Caco-2 (cell line): ENCODE measurements at places on chromosomes 12 and 14.
A peak's percentile ranks its signal among the peaks of the same experiment; 100 is the strongest.

DNA sequence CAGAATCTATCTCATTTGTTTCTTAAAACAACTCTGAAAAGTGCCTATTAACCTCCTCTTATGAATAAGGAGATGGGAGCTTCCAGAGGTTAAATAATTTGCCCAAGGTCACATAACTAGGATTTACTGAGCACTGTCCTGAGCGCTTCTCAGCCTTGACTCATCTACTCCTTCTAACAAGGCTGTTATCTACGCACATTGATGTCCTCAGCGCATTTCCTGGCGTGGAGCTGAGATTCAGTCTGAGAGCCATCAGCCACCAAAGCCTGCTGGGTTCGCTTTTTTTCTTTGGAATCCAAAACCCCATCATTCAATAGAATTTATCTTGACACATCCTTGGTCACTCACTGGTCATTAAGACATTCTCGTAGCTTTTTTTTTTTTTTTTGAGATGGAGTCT lies 29.3 kb downstream of the AK7 start:
- no peak for DNase-seq

GRCh38 chr12:75939016-75939642 lies 92.4 kb downstream of the PHLDA1 start:
- DNase-seq, result no peak

GRCh38 chr14:72607386-72608130 lies 286.3 kb downstream of the DPF3 start:
- DNase-seq, result no peak

GRCh38 chr12:1594006-1594260 lies 448 bp downstream of the FBXL14 start:
- DNase-seq, result no peak

GRCh38 chr12:131636940-131637750 lies 73.7 kb upstream of the SFSWAP start:
- DNase-seq, result no peak

- DNase-seq, result no peak
These were observed 86.8 kb upstream of the PARP11 start for GRCh38 chr12:3959799-3960560.

- DNase-seq, result no peak
These were observed 18.8 kb downstream of the SYNDIG1L start for GRCh38 chr14:74407021-74407800.

GRCh38 chr12:67269633-67270573 lies 745 bp downstream of the CAND1 start:
- DNase-seq, result no peak

- DNase-seq, result no peak
These were observed 973.2 kb downstream of the AACS start for GRCh38 chr12:126038434-126038833.

- no peak for DNase-seq
These were observed 341.4 kb downstream of the ADAMTS20 start for GRCh38 chr12:43210485-43211192.

- peak; percentile 2 for DNase-seq
These were observed 538.1 kb downstream of the C12orf50 start for GRCh38 chr12:87491089-87491488.

DNA sequence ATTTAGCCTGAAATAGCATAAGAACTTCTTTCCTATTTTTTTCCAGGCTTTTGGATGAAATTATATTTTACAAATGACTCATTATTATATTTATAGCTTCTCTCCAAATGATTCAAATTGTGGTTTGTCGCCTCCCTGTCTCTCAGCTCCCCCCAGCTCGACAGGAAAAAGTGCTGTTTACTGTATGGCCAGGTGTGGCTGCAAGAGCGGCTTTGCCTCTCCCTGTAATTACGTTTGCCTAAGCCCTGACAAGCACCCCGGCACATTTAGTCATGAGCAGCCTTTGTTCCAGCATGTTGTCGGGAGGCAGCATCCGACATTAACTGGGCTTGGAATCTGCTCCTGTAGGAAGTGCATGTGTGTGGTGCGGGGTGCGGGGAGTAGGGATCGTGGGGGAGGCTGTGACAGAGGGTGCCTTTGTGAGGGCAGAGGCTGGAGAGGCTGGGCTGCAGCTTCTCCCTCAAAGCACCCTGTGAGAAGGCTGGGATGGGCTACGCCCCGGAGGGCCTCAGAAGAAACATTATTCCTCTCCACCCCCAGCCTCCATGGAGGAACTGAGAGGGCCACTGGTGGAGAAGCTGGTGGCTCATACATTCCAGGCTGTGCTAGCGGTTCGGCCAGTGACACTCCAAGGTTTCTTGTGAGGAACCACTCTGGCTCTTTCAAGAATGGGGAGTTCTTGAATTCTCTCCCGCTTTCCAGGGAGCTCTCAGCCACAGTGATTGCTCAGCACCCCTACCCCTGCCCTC lies 42.1 kb upstream of the CTDSP2 start:
- no peak for DNase-seq

DNA sequence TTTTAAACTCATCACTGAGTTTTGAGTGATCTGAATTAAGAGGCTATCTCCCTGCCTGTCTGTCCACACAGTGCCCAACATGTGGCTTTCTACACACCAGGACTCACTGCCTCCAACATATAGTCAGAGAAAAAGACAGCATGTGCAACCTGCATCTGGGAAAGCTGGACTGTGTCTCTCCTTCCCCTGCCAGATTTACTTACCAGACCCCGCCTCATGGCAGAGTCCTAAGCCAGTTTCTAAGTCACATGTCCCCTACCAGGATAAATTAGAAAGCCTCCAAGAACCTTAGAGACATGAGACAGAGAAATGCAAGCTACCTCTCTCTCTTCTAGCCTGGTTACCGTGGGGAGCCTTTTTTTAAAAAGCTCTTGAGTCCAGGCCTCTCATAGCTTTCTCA lies 2.7 kb upstream of the HDAC7 start:
- no peak for DNase-seq

- no peak for DNase-seq
These were observed 2.3 kb downstream of the OTUB2 start for GRCh38 chr14:94028450-94028826.

DNA sequence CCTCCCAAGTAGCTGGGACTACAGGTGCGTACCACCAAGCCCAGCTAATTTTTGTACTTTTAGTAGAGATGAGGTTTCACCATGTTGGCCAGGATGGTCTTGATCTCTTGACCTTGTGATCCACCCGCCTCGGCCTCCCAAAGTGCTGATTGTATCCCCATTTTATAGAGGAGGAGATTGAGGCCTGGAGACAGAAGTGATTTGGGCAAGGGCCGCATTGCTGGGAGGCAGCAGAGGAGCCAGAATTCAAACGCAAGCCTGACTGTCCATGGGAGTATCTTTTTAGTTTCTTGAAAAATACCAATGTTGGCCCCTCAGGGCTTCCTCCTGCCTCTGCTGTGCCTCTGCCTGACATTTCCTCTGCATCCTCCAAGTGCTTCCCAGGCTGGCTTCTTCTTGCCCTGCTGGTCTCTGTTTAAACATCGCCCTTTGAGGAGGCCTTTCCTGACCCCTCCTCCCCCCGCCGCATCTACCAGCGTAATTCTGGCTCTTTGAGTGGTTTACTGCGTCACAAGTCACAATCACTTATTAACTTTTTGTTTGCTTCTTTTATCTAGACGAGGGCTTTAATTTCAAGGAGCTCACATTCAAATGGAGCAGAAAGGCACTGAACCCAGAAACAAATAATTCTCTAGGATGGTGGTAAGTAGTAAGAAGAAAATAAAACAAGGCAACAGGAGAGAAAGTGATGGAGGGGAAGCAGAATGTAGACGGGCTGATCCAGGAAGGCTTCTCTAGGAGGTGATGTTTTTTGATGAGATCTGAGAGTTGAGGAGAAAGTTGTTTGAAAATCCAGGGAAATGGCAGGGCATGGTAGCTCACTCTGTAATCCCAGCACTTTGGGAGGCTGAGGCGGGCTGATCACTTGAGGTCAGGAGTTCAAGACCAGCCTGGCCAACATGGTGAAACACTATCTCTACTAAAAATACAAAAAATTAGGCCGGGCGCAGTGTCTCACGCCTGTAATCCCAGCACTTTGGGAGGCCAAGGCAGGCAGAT lies 91.0 kb upstream of the MED13L start:
- DNase-seq, result peak; percentile 96

- DNase-seq, result no peak
These were observed 16.0 kb downstream of the DBX2 start for GRCh38 chr12:45034861-45035265.

GRCh38 chr12:116594325-116595038 lies 35.3 kb downstream of the MAP1LC3B2 start:
- no peak for DNase-seq

- DNase-seq, result no peak
These were observed 69.5 kb downstream of the CLMN start for GRCh38 chr14:95250140-95250769.
